ENCODE measurements at places on chromosomes 3 and 15.

DNA sequence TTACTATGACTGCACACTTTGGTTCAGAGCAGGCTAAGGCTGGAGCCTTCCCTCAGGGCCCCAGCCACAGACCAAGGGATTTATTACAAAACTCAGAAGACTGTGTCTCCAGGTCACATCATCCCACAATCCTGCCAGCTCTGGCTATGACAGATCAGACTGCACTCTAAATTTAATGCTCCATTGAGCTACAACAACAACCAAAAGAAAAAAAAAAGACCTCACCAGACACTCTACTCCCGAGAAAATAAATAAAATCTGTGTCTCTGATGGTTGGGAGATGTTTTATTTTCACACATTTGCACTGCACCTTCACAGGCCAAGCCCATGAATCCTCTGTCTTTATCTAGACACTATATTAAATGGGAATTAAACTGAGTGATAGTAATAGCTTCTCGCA is 50.8 kb upstream of the CTNNB1 start:
- no peak for DNase-seq

DNA sequence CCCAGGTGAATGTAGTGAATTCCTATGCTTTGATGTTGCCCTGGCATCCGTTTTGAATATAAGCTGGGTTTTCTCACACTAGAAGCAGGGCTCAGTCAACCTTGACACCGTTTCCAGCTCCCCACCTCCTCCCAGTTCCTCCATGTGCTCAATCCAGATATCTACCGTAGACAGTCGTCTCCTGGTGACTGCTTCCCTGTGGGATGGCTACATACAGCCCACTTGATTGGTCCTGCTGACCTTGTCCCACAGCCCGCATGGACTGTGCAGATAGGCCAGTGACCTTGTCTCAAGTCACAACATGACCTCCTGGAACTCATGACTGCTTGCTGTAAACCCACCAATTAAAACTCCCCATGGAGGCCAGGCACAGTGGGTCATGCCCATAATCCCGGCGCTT is 8.1 kb downstream of the SEMA7A start:
- DNase-seq: no peak

DNA sequence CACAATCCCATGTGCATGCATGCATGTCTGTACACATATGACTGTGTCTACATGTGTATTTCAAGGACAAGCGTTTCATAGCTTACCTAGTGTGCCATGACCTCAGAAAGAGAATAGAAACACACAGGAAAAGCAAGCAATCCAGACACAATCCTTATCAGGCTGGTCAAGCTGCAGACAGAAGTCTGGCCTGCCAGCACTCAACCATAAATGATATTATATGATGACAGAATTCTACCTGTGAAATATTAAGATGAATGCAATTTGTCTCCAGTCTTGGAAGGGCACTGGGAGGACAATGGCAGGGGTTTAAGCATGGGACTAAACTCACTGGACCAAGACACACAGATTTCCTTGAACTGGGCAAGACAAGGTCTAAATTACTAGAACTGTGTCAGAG is 50.9 kb upstream of the ARL6 start:
- DNase-seq: no peak

DNA sequence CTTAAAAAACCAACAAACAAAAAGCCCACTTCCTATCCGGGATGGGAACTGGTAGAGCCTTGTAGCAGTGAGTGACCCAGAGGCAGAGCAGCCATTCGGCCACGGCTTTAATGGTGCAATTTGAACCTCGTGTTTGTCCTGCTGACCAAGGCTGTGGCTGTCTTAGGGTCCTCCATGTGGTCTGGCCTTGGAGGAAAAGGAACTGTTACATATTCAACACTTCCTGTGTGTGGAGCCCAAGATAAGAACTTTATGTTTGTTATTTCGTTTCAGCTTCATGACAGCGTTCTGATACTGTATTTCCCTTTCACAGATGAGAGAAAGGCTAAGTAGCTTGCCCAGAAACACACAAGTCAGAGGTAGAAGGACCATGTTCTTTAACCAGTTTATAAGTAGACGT is 269.8 kb downstream of the SV2B start:
- DNase-seq: peak; percentile 43

DNA sequence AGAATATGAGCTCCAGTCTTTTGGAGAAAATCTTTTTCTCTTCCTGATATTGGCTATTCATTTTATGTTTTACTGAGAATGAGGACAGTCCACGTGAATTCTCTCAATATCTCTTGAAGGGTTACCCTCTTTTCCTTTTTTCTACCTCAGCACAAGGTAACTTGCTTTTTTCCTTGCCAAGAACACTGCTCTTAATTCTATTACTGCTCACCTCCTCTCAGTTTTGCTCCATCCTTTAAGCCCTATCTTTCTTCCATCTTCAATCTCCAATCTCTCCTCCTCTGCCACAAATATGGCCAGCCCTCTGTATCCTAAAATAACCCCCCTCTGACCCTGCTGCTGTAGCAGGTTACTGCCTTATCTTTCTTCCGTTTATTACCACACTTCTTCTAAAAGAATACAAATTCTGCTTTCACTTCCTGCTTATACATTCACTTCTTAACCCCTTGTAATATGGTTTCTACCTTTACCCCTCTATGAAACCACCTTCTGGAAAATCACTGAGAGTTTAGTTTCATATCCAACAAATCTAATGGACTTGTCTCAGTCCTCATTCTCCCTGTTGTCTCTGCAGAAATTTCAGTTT is 89.0 kb downstream of the NFKBIZ start:
- DNase-seq: peak; percentile 45

- DNase-seq: no peak
These were observed 66.7 kb upstream of the SNRK start for GRCh38 chr3:43219616-43220015.

DNA sequence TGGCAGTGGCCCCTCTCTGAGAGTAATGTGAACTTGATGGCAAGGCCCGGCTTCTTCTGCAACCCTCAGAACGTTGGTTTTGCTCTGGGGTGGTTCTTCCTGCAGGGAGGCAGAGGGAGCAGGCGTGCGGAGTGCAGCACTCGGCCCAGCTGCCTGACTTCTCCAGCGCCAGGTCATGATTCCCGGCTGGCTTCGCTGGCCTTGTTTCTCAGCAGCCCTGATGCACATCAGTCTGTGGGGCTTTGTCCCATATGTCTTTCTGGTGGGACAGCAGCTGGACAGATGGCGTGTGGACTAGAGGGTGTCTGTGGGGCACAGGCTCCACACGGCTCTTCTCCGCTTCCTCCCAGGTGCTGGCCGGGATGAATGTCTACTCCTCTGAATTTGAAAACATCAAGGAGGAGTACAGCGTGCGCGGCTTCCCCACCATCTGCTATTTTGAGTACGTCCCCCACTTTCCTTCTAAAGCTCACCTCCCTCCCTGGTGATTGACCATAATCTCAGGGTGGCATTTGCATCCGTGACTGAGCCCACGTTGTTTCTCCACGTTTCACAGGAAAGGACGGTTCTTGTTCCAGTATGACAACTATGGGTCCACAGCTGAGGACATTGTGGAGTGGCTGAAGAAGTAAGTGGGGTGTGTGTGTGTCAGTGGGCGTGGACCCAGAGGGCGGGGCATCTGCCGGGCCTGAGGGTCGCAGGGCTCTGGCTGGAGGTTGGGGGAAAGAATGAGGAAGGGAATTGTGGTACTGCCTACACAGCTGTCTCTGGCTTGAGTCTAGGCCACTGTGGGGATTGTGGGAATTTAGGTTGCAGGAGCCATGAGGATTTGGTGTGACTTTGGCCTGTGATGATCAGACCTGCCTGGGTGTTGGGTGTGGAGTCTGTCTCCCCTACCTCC is 57.1 kb downstream of the PDIA5 start:
- no peak for DNase-seq

DNA sequence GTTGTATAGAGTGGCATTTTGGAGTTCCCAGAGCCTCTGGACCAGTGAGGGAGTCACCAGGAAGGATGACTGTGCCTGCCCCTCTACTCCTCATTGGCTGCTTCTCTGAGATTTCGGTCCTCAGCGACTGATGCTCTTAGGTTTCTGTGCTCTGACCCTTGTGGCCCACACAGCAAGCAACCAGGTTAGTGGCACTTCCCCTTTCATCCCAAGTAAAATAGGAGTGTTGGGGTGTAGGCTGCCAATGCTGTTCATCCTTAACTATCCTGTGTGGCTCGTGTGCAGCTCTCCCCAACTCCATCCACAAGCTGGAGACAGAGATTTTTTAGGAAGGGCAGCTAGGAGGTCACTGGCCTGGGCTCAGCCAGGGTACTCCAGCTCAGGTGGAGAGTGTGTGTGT is 21.3 kb downstream of the PRR23A start:
- DNase-seq: no peak

- peak; percentile 25 for DNase-seq
These were observed 10.6 kb upstream of the SFMBT1 start for GRCh38 chr3:53056442-53056841.

- no peak for DNase-seq
These were observed 179.6 kb upstream of the THRB start for GRCh38 chr3:24674261-24674660.

- DNase-seq: no peak
These were observed 124.5 kb downstream of the PEAK1 start for GRCh38 chr15:77295446-77295845.

DNA sequence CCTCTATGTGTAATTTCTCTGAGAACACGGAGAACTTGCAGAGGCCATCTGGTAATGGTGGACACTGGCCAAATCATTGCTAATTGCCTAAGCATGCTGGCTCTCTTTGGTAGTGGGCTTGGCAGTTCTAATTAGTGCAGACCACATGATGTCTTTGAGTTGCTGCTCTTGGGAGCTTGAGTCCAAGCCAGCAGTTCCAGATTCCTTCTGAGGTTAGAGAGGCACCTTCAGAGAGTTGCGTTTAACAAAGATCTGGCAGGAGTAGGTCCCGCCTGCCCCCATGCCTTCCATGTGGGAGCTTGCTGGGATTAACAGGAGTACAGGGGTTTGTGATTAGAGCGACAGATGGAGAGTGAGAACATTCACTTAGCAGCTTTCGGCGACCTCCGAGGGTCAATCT is 449.0 kb upstream of the LMCD1 start:
- DNase-seq: no peak

GRCh38 chr15:84734794-84735479 is 13.5 kb upstream of the ZNF592 start:
- peak; percentile 89 for DNase-seq

- no peak for DNase-seq
These were observed 10.8 kb downstream of the GPR15 start for GRCh38 chr3:98542623-98543022.

- no peak for DNase-seq
These were observed 49.9 kb downstream of the ALDH1A2 start for GRCh38 chr15:58015565-58015964.

GRCh38 chr3:119239206-119239820 is 1.4 kb downstream of the B4GALT4 start:
- DNase-seq: peak; percentile 34

- no peak for DNase-seq
These were observed 26.0 kb downstream of the RPN1 start for GRCh38 chr3:128624526-128625138.

DNA sequence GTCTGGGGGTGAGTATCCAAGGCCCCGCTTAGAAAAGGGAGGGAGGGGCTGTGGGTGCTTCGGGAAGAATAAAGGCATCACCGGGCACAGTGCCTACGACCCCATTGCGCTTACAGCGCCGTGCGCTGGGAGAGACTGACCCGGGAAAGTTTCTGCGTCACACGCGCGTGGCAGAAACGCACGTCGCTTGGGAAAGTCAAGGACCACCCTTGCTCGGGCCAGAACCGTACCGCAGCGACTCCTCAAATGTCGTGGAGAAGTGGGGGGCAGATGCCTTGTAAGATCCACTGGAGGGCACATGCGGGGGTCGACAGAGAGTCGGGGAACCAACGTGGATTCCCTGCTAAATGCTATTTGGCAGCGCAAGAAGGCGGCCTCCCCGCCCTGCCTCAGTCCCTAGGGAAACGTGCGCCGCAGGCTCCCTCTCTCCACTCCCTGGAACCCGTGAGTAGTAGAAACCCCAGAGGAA is 2.4 kb downstream of the ADAMTS9 start:
- no peak for DNase-seq

DNA sequence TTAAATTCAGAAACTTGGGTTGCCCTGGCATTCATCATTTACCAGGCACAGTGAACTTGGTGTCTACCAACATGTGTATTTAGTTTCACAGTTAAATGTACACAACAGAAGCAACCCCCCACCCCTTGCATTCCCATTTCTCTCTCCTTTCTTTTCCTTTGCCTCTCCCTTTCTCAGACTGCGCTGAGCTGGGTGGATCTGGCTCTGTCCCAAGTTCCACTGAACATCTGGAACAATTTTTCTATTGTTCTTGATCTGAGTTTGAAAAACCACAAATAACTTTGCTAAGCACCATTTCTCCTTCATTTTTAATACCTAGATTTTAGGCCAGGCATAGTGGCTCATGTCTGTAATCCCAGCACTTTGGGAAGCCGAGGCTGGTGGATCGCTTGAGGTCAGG is 242.2 kb downstream of the ABHD5 start:
- no peak for DNase-seq

GRCh38 chr3:126867190-126867862 is 115.6 kb upstream of the PLXNA1 start:
- DNase-seq: no peak

DNA sequence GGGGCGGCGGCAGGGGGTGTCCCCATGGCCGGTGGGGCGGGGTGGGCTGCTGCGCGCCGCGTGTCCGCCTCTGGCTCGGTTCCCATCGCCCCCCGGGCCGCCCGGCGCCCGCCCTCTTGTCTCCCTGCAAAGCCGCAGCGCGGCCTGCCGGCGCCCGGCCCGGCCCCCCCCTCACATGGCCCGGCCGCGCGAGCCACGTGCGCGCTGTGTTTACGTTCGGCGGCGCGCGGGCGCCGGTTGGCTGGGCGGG is 502 bp downstream of the NR1D2 start:
- no peak for DNase-seq

- no peak for DNase-seq
These were observed 5.9 kb downstream of the DPH6 start for GRCh38 chr15:35540021-35540420.

DNA sequence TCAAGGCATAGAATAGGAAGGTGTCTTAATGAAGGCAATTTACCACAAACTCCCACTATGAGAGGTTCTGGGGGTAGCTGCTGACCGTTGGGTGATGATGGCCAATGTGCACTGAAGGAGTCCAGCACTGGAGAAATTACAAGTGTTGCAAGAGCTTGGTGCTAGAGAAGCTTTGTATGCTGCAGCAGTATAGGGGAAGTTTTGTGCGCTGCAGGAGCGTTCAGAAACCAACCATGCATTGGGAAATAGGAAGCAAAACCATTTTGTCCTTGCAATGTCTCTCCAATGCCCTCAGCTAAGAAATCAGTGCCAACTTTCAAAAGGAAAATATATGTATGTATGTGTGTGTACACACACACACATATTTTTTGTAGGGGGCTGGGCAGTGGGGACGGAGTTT is 441.6 kb upstream of the NAALADL2 start:
- DNase-seq: peak; percentile 69

DNA sequence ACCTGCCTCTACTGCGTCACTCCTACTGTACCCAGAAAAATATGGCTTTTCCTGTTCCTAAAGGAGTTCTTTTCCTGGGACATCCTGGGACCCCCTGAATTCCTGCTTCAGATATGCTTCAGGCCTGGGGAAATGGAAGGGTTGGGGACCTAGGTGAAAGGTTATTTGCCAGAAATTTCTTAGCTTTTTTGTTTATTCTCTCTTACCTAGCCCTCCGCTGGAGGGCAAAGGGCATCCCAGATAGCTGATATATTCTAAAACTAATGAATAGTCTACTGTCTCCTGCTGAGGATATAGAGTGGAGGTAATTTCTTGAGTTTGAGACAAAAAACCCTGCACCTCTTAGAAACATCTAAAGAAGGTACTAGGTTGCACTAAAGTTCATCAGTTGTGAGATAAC is 3.6 kb upstream of the ZNF148 start:
- DNase-seq: no peak

Data from AML-193 (cell line).